Stimulated activated CD4-positive, alpha-beta T cell treated with anti-CD3 and anti-CD28 coated beads, Interleukin-12 subunit alpha, Interleukin-12 subunit beta, amount 100 ng/mL, for 48 hours (primary cell): ENCODE measurements at places on chromosomes 6 and 20.

- DNase-seq = peak; percentile 60
Observed at GRCh38 chr6:26232940-26233648, 131.9 kb upstream of the BTN3A2 start.

DNA sequence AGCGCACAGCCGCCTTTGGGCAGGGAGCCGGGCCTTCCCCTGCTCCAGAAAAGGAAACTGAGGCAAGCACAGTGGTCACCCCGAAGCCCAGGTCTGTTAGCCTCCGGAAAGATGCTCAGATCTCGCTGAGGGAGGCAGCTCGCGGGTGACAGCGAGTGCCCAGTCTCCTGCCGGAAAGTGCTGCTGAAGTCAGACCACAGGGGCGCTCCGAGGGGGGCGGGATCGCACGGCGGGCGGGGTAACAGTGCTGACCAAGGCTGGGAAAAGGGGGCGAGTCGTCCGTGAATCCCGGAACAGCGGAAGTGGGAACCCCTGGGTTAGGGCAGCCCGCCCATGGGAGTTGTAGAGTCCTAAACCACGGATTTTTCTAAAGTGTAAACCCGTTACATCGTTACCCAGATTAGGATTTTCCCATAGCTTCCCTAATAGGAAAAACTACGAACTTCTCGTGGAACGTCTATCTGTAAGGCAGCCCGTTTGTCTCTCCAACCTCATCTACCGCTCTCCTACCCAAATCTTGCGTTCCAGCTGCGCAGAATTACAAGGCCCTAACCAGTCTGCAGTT is 504 bp downstream of the VPS16 start:
- DNase-seq = no peak

DNA sequence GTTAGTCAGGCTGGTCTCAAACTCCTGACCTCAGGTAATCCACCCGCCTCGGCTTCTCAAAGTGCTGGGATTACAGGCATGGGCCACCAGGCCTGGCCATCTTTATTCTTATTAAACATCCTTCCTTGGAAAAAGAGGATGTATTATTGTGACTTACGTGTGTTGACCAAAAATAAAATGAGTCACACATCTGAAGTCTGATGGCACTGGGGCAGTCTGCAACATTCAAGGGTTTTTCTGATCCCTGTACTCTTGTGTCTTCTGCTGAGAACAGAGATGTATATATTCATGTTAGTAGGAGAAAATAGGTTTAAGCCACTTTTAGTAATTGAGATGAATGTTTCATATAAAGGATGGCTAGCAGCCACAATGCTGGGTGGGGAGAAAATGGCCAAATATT is 129.9 kb upstream of the RIPOR2 start:
- DNase-seq = no peak

GRCh38 chr6:43790031-43790430 is 20.0 kb downstream of the VEGFA start:
- DNase-seq = no peak
